Fibroblast of gingiva (primary cell): ENCODE measurements at places on chromosomes 13 and 19.
A peak's percentile ranks its signal among the peaks of the same experiment; 100 is the strongest.

DNA sequence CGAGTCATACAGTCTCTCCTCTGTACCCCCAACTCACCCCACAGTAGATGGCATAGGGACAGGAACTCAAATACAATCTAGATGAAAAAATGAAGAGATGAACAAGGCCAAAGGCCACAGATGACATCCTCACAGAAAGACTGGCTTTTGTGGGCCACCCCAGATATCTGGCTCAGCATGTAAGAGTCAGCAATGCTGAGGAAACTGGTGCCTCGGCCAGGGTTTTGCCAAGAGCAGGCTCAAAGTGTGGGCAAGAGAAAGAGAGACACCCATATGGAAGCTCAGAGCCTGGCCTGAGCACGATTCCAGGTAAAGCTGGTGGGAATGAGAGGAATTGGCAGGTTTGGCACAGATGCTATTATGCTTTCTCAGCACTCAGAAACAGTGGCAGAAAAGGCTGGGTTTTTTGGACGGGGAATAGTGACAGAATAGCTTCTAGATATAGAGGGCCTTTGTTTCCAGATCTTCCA lies 460.6 kb downstream of the FOXO1 start:
- DNase-seq = no peak

DNA sequence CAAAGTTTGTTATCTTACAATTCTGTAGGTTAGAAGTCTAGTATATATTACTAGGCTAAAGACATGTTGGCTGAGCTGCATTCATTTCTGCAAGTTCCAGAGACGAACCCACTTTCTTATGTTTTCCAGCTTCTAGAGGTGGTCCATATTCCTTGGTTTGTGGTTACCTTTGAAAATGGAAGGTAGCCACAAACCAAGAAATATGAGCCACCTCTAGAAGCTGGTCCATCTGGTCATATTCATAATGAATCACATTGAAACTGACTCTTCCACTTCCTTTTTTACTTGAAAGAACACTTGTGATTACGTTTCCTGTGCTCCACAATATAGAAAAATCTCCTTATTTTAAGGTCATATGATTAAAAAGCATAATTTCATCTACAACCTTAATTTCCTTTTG lies 943.0 kb upstream of the PCDH9 start:
- DNase-seq = no peak

- no peak for DNase-seq
Observed at GRCh38 chr13:43008596-43008995, 14.8 kb upstream of the DNAJC15 start.

GRCh38 chr19:57338877-57339276 lies 12.2 kb upstream of the ZNF304 start:
- DNase-seq = no peak

- no peak for DNase-seq
Observed at GRCh38 chr13:61916483-61916882, 500.8 kb upstream of the PCDH20 start.

DNA sequence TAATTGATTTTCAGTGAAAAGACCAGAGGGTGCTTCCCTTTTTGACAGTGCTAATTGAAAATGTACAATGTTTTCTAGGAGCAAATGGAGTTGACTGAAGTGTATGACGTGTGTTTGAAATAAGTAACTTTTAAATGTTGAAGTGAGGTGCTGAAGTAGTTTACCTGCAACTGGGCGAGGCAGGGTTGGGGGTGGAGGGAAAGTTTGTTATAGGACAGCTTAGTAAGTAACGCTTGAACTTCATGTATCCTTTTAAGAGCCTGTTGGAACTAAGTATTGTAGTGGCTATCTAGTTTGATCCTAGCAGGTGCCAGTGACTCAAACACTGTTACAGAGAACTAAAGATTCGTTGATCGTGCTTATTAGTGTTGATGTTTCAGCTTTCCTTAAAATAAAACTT lies 5.9 kb downstream of the SLAIN1 start:
- no peak for DNase-seq

- DNase-seq = peak; percentile 72
Observed at GRCh38 chr19:49590971-49591730, at the start of gene PRR12. PRR12 (plus strand) TSS chr19:49591182; CDS start chr19:49591655, 473 bp downstream.

DNA sequence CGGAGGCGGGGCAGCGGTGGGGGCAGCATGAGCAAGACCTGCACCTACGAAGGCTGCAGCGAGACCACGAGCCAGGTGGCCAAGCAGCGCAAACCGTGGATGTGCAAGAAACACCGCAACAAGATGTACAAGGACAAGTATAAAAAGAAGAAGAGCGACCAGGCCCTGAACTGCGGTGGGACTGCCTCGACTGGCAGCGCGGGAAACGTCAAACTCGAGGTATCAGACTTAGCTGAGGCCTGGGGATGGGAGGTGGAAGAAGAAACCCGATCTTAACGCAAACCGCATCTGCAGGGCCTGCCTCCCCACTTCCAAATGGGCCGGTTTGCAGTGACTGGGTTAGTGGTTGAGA lies 693 bp downstream of the RFXAP start:
- peak; percentile 10 for DNase-seq
